Caco-2 (cell line): ENCODE measurements at places on chromosomes 5 and 9.

DNA sequence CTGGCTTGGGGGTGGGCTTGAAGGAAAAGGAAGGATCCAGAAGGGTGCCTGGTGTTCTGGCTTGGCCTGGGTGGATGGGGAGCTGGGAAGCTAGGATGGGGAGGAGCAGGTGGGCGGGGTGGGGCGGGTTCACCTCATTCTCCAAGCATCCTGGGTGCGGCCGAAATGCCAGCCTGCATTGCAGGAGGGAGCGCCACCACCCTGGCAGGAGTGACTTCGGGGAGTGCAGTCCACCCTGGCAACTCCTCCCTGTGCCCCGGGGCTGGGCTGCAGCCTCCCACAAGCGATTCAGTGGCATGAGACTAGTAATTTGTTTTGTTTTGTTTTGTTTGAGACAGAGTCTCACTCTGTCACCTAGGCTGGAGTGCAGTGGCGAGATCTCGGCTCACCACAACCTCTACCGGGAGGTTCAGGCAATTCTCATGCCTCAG, 5.5 kb downstream of the TTC16 start:
- no peak for DNase-seq

- no peak for DNase-seq
Observed at GRCh38 chr5:124253203-124253810, 493.1 kb downstream of the ZNF608 start.

- DNase-seq = no peak
Observed at GRCh38 chr5:67234671-67235176, 38.1 kb upstream of the CD180 start.

DNA sequence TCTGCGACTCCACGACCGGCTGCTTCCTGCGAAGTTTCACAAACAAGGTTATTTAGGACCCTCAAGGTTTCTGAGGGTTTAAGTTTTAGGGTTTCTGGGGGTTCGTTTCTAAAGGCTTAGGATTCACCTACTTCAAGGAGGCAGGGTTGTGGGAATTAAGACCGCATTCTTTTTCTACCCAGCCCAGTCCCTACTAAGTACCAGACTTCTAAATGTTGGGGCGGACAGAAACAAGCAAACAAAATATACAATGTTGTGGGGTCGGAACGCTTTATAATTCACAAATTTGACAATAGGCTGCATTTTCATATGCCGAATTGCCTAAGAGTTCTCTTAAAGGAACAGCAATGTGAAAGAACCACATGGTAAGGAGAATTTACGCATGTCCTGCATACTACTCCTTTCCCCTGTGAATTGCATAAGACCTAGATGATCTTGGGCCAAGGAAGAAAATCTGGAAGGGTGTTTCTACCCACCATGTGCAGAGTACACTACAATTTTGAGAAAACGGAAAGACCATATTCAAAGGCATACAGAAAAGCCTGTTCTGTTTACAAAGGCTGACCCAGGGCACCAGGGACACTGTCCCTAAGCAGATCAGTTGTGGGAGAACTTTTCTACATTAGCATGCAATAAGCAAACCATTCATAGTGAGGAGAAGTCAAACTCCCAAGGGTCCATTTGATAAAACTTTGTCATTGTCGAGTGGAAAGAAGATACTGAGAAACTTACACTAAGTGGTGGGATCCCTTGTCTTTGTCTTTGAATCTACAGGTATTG, 457.3 kb downstream of the RAB3C start:
- no peak for DNase-seq

- DNase-seq = no peak
Observed at GRCh38 chr5:170475294-170476000, 28.4 kb upstream of the KCNIP1 start.

DNA sequence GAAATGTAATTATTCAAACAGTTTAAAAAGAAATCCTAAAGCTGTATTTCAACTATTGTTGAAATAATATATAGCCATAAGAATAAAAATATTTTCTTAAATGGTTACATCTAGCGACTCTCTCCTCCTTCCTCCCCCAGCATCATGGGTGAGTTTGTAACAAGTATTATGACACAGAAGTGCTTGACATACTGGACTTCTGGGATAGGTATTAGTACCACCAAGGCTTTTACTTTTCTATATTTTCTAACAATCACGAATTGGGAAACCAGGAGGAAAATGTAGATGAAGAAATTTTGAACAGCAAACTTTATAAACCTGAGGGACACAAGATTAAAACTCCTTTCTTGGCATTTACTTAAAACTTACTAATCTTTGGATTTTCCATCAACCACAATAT, 4.4 kb downstream of the RORB start:
- DNase-seq = no peak

- no peak for DNase-seq
Observed at GRCh38 chr9:69326261-69326660, 1.2 kb downstream of the ENTREP1 start.

DNA sequence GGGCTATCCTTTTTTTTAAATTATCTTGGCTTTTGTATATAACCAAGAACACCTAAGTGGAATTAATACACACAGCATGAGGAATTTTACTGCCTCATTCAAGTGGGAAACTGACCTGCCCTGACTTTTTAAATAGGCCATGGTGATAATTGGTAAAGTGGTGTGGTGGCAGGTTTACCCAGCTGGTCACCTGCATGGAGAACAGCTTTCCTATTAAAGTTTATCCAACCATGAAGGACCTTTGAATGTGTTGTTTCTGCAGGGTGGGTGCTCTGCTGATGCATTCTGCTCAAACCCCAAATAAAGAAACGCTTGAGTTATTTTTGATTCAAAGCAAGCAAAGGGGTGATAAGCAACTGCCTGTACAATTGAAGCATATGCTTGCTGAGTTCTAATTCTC, 261.0 kb upstream of the GRIN3A start:
- DNase-seq = no peak

DNA sequence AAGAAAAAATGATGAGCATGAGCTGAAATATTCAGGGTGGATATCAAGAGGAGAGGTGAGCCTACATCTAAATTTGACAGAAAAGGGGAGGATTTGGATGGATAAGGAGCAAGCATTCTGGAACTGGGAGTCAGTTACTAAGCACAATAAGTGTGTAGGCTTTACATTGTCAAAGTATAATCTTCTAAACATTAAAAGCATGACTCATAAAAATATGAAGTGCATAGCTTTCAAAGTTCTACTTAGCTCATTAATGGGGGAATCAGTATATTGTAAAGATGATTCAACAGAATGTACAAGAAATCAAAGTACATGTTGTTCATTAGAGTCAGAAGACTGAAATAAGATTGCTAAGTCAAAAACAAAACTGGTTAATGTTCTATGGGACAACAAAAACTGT, 248.0 kb upstream of the GAS1 start:
- no peak for DNase-seq

DNA sequence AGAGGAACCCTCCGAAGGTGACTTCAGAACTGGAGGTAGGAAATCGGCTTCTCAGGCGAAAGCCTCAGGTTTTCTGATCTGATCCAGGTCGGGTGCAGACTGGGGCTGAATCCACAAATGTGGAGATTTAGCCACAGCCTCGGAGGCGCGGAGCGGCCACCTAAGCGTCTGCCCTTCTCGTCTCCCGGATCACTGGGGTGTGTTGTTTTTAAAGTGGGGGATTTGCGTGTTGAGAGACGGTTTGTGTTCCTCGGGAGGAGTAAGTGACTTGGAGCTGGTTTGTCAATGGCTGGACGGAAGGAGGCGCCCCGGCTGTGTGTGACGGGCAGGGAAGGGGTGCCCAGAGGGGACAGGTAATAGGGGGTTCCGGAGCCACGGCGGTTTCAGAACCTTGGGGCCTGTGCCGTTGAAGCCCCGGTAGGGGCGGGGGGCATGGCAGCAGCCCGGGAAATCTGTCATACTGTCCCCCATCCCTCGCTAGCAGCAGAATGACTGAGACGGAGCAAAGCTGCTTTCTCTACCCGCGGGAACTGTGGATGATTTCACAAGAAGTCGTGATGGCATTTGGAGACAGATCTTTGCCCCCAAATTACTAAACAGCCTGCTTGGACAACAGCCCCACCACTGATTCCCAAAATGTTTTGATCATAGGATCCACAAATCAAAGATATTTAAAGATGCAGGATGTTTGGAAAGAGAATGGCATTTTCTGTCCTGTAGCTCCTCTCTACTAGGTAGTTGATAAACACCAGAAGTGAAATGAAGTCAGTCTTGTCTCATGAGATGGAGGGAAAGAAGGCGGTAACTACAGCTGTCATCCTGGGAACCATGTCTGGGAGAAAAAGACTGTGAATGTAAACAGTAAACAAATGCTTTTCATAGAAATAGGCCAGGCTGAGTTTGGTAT, 216.5 kb downstream of the PDZD2 start:
- DNase-seq = peak; percentile 9

- no peak for DNase-seq
Observed at GRCh38 chr5:87051502-87052113, 216.1 kb upstream of the RASA1 start.
